ENCODE measurements at places on chromosomes 12 and 14.

DNA sequence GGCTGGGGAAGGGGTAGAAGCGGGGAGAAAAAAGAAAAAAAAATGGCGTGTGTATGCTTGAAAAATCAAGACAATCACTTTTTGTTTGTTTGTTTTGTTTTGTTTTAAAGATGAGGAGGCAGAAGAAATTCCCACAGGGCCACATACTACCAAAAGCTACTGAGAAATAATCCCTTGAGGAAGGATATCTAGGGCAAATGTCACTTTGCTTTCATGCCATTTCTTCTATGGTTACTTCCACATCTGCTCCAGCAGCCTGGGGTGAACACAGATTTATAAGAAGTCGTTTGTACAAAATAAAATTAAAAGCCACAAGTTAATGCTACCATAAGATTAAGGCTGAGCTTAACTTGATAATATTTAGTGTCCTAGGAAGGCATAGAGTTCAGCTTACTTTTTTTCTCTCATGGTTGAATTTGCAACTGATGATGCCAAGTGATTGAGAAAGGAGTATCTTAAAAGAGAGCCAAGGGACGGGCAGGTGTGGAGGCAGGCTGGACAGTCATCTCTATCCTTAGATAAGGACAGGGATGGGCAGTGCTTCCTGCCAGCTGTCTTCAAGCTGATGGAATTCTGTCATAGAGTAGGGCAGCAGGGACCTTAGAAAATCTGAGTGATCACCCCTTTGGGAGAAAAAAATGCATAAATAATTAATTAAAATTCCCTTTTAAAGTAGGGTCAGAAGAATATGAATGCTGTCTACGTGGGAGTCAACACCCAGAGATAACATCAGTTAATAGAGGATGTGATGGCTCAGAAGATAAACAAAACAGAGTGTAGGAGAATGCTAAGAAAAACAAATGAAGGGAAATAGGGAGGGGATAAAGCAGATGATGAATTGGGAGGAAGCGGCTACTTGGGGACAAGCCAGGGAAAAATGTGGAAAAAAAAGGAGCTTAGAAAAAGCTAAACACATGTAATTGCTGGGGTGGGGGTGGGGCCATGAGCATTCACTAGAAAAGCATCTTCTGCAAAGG is 57.1 kb downstream of the DYRK2 start:
- no peaks in the 10 kb centered on the region for H3K27me3 ChIP-seq
- no peak overlapping the region for H3K4me3 ChIP-seq
- DNase-seq: peak; percentile 73
- H3K27ac ChIP-seq: peak overlapping the region; percentile 21

DNA sequence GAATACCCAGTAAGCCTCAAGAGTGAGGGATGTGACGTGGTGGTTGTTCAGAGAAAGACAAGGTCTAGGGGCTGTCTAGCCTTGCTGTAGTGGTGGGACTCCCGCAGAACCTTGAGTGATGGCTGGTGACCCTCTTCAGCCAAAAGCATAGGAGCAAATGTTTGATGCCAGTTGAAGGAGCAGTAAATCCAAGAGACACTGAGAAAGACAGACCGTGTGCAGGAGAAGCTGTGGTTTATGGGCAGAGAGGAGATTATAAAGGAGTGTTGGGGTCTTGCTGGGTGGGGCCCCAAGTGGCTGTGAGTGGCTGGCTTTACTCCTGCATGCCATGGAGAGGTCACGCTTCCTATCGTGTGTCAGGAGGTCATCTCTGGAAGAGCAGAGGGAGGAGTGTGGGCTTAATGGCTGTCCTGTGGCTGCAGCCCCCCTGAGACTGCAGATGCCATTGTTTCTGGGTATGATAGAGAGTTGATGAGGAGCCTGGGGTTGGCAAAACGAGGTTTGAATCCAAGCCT is 152.0 kb upstream of the CCND2 start:
- H3K4me3 ChIP-seq: no peak overlapping the region
- H3K27ac ChIP-seq: no peak overlapping the region
- peaks cover 85% of the 10 kb centered on the region for H3K27me3 ChIP-seq
- no peaks in the 10 kb centered on the region for H3K4me1 ChIP-seq

DNA sequence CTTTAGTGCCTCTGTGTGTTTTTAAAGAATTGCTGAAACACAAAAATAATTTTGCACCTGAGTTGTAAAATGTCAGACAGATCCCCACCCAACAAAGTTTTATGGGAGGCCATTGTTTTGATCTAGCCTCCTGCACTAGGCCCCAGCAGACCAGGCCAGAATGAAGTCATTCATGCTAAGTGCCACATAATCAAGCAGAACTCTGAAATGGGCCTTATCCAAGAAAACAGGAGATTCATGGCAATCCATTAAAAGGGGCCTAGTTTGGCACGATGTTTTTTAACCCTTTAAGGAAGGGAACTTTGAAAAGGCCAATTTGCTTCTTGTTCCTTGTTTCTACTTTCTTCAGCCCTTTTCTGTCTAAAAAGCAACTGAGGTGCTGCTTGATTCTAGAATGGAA is 260.9 kb downstream of the ITPR2 start:
- no peaks in the 10 kb centered on the region for H3K4me1 ChIP-seq
- DNase-seq: no peak
- no peak overlapping the region for H3K4me3 ChIP-seq
- no peaks in the 10 kb centered on the region for H3K36me3 ChIP-seq
- H3K27ac ChIP-seq: no peak overlapping the region

DNA sequence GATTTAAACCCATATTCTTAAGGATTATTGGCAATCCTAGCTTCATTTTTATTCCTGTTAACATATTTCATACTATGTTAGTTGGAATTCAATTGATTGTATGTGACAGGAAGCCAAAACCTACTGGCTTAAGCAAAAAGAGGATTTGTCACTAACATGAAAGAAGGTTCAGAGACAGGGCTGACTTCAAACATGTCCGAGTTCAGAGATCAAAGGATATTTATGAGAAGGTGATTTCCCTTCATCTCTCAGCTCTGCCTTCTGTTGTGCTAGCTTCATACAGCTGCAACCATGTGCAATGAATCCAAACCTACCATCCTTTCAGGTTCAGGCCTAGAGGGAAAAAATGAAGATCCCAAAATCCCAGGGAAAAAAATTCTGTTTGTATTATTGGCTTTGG is 349.7 kb downstream of the ATP23 start:
- H3K36me3 ChIP-seq: no peaks in the 10 kb centered on the region
- no peak for DNase-seq
- no peaks in the 10 kb centered on the region for H3K4me1 ChIP-seq
- no peak overlapping the region for H3K27ac ChIP-seq

GRCh38 chr12:92108651-92109050 is 37.0 kb downstream of the BTG1 start:
- DNase-seq: no peak
- no peak overlapping the region for H3K27ac ChIP-seq
- H3K27me3 ChIP-seq: no peaks in the 10 kb centered on the region
- no peaks in the 10 kb centered on the region for H3K36me3 ChIP-seq
- no peaks in the 10 kb centered on the region for H3K4me1 ChIP-seq

Data from PC-9 (cell line).